Globus pallidus (tissue), 1 donor: ENCODE measurements at places on chromosomes 5 and 9.

- DNase-seq: no peak
Observed at GRCh38 chr5:1973391-1974013, 90.8 kb upstream of the IRX4 start.

GRCh38 chr9:125166762-125167161 is 22.8 kb downstream of the PPP6C start:
- DNase-seq: no peak

GRCh38 chr5:5116956-5117355 is 23.2 kb upstream of the ADAMTS16 start:
- DNase-seq: no peak

DNA sequence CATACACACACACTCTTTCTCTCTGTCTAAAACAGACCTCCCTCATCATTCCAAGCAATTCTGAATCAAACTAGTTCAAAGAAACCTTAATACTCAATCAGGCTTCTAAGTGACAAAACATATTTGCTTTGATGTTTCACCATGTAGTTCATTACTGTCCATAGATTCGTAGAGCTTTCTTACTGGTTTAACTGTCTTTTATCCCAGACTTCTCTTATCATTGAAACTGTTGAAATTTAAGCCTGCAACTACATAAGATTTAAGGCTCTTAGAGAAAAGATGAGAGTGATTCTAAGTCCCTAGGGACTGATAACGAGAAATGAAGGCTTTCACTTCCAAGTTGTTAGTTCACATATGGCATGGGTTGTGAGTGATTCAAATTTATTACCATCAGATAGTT is 11.0 kb upstream of the PLAC8L1 start:
- DNase-seq: no peak

DNA sequence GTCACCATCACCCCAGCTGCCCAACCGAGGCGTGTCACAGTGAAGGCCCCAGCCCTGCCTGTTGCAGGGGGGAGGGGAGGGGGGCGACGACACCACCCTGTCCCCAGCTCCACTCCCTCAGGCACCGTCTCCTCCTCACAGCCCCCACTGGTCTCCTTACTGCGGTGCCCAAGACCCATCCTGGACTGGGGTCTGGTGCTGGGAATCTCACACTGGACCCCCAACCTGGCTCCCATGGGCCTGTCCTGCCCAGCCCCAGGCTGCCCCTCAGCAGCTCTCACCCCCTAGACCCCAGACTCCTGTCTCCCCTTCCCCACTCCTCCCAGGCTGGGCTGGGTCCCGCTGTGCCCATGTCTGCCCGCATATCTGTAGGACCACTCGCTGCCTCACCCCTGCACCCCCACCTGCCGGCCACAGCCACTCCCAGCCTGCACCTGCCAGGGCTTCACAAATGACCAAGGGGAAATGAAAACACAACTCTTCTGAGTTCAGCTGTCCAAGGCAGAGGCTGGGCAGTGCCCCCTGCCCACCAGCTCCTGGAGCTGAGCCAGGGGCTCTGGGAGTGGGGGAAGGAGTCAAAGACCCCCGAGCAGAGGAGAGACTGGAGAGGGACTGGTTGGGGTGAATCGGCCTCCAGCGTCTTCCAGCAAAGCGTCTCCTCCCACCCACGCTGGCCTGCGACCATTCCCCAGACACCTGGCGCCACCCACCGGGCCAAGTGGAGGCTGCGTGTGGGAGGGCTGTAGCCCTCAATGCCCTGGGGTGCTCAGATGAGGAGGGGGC is 32.6 kb upstream of the EGFL7 start:
- peak; percentile 39 for DNase-seq

GRCh38 chr5:123845356-123846100 is 333.6 kb downstream of the CSNK1G3 start:
- DNase-seq: no peak

DNA sequence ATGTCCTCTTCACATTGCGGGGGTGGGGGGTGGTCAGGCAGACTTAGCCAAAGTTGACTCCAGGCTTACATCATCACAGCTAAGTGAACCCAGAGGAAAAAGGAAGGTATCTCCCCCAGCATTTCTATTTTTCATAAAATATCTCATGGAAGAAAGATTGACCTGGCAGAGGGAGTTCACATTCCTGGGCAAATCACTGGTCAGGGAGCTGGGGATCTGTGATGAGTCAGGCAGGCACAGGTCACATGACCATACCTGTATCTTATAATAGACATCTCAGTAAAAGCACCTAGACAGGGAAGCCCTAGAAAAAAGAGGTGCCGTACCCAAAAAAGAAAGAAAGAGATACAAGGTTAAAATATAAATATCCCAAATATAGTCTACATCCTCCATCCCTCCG is 57.3 kb upstream of the WWC1 start:
- no peak for DNase-seq
